ENCODE measurements at places on chromosomes 6 and 20.

GRCh38 chr6:129177801-129178200 lies 294.9 kb downstream of the LAMA2 start:
- DNase-seq = no peak

- DNase-seq = no peak
Observed at GRCh38 chr6:4380881-4381281, 245.5 kb upstream of the ECI2 start.

DNA sequence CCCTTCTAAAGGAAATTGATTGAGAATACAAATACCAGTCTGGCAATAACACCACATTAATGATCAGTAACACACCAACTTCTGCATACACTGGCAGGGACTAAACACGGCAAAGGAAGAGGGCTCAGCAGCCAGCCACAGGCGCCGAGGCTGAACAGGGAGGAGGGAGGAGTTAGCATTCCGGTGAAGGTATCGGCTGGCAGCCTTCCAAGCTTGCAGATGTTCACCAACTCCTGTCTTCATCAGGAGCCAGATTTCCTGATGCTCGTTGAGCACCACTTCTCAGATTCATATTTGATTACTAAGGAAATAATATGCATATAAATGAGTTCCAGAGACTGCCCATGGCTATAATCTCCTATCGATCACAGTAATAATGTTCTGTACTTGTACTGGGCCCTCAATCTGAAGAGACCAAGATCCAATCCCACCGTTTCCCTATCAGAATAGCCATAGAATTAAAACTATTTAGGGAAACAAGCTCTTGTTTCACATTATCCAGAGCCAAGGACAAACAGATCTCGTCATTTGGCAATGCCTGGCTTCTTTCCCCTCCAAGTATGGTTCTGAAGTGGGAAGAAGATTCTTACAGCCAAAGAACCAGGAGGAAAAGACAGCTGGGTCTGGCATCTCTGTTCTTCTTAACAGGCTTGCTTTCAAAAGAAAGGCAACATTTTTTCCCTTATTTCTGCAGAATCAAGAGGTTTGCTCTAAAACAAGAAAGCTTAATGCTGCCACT lies 42.2 kb downstream of the GFOD1 start:
- peak; percentile 47 for DNase-seq

DNA sequence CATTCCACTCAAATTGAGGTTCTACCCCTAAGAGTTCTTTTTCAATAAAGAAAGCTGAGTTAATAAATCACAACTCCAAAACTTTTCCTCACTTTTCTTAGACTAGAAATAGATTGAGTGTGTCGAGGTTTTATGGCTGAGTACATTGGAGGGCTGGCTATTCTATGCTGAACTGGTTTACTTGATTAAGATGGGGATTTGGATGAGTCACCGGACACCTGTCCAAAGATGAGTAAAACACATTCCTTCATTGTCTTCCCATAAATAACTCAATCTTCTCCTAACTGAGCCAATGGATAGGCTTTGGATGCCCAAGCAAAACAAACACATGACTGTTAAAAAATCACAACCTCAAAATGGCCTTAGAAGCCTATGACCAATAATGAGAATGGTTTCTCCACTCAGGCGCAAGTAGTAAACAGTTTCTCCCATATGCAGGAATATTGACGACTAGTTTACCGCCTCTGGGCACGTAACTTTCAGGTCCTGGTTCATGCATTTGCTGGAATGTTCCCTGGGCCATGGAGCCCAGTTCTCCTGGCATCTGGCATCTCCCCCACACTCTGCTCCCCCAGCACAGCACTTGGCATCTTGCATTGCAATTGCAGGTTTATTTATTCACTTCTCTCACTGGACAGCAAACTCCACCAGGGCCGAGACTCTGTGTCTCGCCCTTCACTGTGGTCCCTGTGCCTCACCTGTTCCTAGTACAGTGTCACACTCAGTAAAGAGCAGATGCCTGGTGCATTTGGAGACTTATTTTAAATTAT lies 43.9 kb downstream of the BCAS1 start:
- DNase-seq = peak; percentile 4

DNA sequence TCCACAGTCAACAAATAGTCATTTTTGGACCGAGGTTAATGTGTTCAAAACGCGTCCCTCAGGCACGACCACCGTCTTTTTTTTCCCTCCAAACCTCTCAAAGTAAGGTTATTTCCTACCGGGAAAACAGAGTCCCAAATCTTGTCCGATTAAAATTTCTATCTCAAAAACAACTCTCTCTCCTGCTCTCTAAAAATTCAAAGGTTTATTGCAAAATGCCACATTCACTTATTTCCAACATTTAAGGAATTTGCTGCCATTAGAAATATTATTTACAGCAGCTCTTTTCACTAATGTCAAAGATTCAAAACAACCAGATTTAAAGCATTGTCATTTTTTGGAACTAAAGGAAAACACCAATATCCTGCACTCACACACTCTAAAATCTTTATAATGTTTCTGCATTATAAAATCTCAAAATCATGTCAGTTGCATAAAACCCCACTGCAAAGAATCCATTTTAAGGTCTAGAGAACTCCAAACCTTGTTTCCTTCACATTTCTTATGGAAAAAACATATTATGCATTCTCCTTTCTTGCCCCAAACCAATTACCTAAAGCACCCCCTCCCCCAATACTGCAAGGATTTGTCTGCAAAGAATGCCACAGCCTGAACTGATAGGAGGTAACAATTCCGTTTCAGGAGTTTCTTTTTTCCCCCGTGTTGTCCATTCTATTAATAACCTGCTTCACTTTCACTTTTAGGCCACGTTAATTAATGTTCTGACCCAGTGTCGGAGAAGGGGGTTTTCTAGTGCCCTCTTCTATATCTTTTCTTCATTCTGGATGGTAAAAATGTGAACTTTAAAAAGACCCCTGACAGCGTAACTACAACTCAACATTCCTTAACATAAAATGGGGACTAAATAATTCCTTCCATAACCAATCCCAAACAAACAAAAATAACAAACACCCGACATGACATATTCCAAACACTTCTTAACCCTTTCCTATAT lies 1.4 kb downstream of the NRN1 start:
- no peak for DNase-seq

GRCh38 chr6:136235233-136235564 lies 14.9 kb downstream of the MTFR2 start:
- peak; percentile 38 for DNase-seq

DNA sequence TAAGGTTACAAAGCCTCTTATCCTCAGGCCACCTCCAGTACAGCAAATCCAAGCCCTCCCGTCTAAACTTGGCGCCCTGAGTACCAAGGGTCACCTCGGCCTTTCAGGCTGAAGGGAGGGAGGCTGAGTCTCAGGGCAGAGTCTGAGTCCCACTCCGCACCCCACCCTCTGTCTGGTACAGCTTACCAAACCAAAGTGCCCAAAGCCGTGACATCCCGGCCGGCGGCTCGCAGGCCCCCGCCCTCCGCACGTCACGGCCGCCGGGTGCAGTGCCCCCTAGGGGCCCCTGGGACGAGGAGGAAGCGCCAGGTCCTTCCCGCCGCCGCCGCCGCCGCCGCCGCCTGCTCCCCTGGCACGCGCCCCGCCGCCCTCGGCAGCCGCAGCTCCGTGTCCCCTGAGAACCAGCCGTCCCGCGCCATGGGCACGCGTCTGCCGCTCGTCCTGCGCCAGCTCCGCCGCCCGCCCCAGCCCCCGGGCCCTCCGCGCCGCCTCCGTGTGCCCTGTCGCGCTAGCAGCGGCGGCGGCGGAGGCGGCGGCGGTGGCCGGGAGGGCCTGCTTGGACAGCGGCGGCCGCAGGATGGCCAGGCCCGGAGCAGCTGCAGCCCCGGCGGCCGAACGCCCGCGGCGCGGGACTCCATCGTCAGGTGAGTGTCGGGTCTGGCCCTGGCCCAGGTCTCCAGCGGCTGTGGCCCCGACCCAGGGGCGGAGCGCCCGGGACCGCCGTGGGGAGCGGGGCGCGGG lies at the start of gene MTHFD1L:
Gene MTHFD1L, plus strand, starts transcription at position 297 of the 741 bp plus-strand sequence. Its CDS starts 121 bp downstream, at position 418.
- peak; percentile 52 for DNase-seq

DNA sequence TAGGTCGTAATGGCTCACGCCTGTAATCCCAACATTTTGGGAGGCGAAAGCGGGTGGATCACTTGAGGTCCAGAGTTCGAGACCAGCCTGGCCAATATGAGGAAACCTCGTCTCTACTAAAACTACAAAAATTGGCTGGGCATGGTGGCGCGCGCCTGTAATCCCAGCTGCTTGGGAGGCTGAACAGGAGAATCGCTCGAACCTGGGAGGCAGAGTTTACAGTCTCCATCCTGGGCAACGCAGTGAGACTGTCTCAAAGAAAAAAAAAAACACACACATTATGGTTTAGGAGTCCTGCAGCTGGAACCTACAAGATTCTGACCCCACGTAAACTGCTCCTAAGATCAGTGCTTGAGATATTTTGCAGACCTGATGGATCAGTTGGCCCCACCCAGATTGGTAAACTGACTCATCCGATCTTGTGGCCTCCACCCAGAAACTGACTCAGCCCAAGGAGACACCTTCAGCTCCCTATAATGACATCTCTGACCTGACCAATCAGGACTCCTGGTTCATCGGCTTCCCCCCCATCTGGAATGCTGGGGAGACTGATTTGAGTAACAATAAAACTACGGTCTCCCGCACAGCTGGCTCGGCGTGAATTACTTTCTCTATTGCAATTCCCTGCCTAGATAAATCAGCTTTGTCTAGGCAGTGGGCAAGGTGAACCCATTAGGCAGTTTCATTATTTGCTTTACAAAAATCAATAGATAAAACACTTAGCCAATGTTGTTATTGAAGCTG lies 96.2 kb upstream of the BTN3A2 start:
- DNase-seq = peak; percentile 87

- no peak for DNase-seq
Observed at GRCh38 chr6:14789996-14790395, 455.9 kb upstream of the JARID2 start.
